Prostate gland (tissue), 2 donors: ENCODE measurements at places on chromosomes 2 and 18. TPM values are rescaled to one million over a fixed set of nuclear protein-coding genes. Genes with fewer than 3 reads are reported as not detected.

GRCh38 chr2:131520526-131520925 lies 7.2 kb upstream of the CCDC74A start:
- H3K4me1 ChIP-seq: no peaks in the 10 kb centered on the region
- no peak overlapping the region for H3K27ac ChIP-seq
- no peak overlapping the region for H3K4me3 ChIP-seq
- no peak for DNase-seq
- no peaks in the 10 kb centered on the region for H3K36me3 ChIP-seq

The HAAO gene
- 14.0 TPM for total RNA-seq

GRCh38 chr2:239238839-239239606 lies 161.8 kb downstream of the HDAC4 start:
- H3K4me1 ChIP-seq: peaks cover 7% of the 10 kb centered on the region
- H3K27me3 ChIP-seq: no peaks in the 10 kb centered on the region
- no peak overlapping the region for H3K4me3 ChIP-seq
- DNase-seq: no peak
- peak overlapping the region; percentile 59 for H3K27ac ChIP-seq

The TMEM247 gene
- total RNA-seq: not detected

- no peak overlapping the region for H3K4me3 ChIP-seq
- no peak for DNase-seq
- no peaks in the 10 kb centered on the region for H3K27me3 ChIP-seq
- no peak overlapping the region for H3K27ac ChIP-seq
- H3K4me1 ChIP-seq: no peaks in the 10 kb centered on the region
Measured at GRCh38 chr2:41137031-41137430, 685.1 kb upstream of the SLC8A1 start.

DNA sequence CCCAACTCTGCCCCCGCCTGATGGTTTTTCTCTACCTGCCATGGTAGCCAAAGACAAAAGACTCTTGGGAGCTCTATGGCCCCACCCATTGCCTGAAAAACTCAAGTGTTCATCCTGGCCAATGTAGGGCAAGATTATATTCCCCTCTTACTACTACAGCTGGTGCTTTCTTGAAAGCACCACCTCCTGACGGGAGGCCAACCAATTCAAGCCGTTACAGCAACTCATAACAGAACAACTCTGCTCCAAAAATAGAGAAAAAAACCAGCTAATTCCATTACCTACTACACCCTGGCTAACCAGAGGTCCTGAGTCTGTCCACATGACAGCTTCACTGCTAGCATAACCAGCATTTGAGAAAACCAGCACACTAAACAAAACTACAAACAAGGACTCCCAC lies 127.5 kb upstream of the GAREM1 start:
- H3K27me3 ChIP-seq: no peaks in the 10 kb centered on the region
- H3K36me3 ChIP-seq: no peaks in the 10 kb centered on the region
- H3K27ac ChIP-seq: no peak overlapping the region
- H3K4me1 ChIP-seq: no peaks in the 10 kb centered on the region
- DNase-seq: no peak
- H3K4me3 ChIP-seq: no peak overlapping the region

The L3MBTL4 gene
- total RNA-seq: 3.5 TPM

The CDK5R2 gene
- not detected for total RNA-seq

DNA sequence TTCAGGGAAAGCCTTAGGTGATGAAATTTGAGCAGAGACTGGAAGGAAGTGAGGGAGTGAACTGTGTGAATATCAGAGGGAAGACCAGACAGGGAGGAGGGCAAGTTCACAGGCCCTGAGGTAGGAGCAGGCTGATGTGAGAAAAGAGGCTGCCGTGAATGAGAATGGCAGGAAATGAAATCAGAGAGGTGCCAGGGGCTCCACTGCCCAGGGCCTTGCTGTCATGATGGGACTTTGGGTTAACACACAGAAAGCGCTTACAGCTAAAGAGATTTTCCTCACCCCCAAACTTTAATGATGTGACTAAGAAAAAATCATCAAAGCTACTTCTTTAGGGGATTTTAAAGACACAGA lies 53.8 kb downstream of the MARCHF4 start:
- no peak overlapping the region for H3K27ac ChIP-seq
- H3K4me3 ChIP-seq: no peak overlapping the region
- H3K36me3 ChIP-seq: no peaks in the 10 kb centered on the region
- no peak for DNase-seq

GRCh38 chr2:30775833-30776232 lies 31.4 kb downstream of the CAPN13 start:
- no peaks in the 10 kb centered on the region for H3K27me3 ChIP-seq
- no peak overlapping the region for H3K4me3 ChIP-seq
- no peaks in the 10 kb centered on the region for H3K4me1 ChIP-seq
- DNase-seq: no peak

DNA sequence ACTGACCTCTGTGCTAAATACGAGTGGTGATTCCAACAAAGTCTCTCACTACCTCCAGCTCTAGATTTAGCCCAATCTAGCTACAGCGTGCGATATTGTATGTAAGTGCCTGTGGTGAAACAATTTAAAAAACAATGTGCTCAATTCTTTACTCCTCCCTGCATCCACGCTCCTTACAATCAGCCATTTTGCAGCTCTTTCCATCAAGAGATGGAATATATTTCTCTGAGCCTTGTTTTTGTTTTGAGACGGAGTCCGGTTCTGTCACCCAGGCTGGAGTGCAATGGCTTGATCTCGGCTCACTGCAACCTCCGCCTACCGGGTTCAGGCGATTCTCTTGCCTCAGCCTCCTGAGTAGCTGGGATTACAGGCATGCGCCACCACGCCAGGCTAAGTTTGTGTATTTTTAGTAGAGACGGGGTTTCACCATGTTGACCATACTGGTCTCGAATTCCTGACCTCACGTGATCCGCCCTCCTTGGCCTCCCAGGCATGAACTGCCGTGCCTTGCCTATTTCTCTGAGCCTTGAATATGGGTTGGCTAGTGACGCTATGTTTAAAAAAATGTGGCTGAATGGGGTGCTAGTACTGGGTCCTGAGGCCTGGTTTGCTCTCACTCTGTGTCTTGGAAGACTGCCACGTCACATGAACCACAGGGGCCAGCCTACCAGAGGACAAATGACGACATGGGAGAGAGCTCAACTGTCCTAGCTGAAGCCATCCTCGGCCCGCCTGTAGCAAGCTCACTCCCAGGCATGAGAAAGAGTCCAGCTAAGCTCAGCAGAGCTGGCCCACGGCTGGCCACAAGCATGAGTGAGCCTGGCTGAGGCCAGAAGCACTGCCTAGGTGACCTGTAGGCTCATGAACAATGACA lies 14.8 kb downstream of the WDFY1 start:
- H3K27me3 ChIP-seq: no peaks in the 10 kb centered on the region
- H3K36me3 ChIP-seq: no peaks in the 10 kb centered on the region
- DNase-seq: no peak

The DSG4 gene
- total RNA-seq: 0.68 TPM

DNA sequence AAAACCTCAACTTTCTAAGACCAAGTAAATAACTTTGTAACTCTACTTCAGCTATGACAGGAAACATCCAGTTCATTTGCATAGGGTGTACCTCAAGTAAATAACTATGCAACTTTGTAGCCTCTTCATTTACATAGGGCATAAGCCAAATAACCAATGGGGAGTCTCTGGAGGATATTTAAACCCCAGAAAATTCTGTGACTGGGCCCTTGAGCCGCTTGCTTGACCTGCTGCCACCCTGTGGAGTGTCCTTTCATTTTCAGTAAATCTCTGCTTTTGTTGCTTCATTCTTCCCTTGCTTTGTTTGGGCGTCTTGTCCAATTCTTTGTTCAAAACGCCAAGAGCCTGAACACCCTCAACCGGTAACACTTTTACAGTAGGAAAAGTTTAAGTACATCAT lies 1112.7 kb upstream of the NRXN1 start:
- no peak overlapping the region for H3K4me3 ChIP-seq
- H3K36me3 ChIP-seq: no peaks in the 10 kb centered on the region
- no peak for DNase-seq
- H3K4me1 ChIP-seq: no peaks in the 10 kb centered on the region

The EML4 gene
- 38.2 TPM for total RNA-seq

DNA sequence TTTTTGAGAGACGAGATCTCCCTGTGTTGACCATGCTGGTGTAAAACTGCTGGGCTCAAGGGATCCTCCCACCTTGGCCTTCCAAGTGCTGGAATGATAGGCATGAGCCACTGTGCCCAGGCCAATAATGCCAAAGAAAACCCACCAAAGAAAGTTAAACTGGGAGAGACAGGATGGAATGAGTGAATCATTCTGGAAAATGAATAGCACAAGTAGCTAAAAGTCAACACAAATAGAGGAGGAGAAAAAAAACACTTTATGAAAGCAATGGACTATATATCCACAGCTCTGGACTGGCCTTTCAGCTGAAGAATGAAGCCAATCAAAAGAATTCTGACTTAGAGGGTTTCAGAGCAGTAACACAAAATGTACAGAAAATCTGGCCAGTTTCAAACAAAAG lies 23.9 kb downstream of the IAH1 start:
- no peaks in the 10 kb centered on the region for H3K27me3 ChIP-seq
- no peak overlapping the region for H3K4me3 ChIP-seq
- peaks cover 5% of the 10 kb centered on the region for H3K36me3 ChIP-seq
- no peak overlapping the region for H3K27ac ChIP-seq
- DNase-seq: no peak
- no peaks in the 10 kb centered on the region for H3K4me1 ChIP-seq

The GULP1 gene
- total RNA-seq: 45.4 TPM
